ENCODE measurements at places on chromosomes 1 and 21.

- H3K27me3 ChIP-seq = no peaks in the 10 kb centered on the region
- H3K4me3 ChIP-seq = no peak overlapping the region
- DNase-seq = no peak
- H3K36me3 ChIP-seq = no peaks in the 10 kb centered on the region
- no peaks in the 10 kb centered on the region for H3K4me1 ChIP-seq
Observed at GRCh38 chr1:76786222-76786621, 81.1 kb upstream of the ST6GALNAC5 start.

DNA sequence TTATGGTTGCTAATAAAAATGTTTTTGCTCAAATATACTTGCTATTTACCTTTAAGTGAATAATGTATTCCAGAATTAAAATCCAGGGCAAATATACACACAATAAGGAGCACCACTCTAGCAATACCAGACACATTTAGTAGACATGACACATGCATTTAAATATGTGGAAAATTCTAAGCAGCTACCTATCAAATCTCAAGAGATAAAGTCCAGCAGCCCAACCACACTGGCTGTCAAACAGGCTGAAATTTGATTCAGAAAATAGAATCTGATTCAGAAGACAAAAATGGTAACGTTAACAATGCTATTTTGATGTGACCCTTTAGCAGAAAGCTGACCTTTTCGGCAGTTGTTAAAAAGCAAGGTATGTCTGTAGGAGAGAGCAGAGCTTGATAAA, 42.3 kb downstream of the PLEKHO1 start:
- no peak overlapping the region for H3K4me3 ChIP-seq
- no peak for DNase-seq
- no peaks in the 10 kb centered on the region for H3K36me3 ChIP-seq

DNA sequence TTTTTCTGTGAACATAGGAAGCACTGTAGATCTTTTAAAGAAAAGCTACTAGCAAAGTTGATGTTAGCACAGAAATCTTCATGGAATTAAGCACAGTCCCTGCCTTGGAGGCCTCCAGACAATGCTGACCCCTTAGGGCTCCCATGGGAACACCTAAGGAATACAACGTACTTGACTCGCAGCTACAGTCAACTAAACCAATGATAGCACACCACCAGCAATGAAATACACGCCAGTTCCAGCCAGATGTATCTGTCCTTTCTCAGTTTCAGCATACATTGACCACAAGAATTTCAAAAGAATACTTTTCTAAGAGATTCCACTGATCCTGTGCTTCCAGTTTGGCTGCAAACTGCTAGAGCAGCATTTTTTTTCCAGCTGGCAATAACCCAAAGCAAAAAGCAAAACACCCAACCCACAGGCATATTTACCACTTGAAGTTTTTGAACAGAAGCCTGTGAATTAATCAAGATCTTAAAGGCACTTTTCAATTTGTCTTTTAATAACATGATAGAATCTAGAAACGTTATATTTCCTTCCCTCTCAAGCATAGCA, 42.8 kb upstream of the KRTAP11-1 start:
- H3K27me3 ChIP-seq = no peaks in the 10 kb centered on the region
- DNase-seq = no peak
- H3K27ac ChIP-seq = no peak overlapping the region
- H3K4me1 ChIP-seq = no peaks in the 10 kb centered on the region
- no peaks in the 10 kb centered on the region for H3K36me3 ChIP-seq

DNA sequence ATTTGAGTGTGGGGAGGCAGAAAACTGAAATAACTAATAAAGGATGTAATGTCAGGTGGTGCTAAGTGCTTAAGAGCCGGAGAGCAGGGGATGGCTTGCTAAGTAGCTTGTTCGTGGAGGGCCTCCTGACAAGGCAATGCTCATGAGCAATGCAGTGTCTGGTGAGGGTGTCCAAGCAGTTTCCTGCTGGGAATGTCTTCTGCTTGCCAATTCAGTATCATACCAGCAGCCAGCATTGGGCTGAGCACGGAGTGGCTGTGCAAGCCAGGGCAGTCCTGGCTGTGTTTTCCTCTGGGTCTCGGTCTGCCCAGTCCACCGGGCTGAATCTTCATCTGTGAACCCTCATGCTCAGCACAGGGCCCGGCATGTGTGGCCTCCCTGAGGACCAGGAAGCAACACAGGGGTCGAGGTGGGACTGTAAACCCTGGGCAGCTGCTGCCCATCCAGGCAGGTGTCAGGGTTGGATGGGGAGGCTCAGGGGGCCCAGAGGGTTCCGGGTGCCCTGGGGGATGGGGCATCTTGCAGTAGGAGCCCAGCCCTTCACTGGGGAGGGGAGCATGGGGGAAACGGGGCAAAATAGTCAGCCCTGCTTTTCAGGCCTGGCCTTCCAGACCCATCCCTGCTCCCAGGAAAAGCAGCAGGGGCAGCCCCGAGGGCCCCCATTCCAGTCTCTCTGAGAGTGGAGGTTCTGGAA, 27.5 kb downstream of the EDN2 start:
- H3K36me3 ChIP-seq = no peaks in the 10 kb centered on the region
- H3K4me3 ChIP-seq = no peak overlapping the region
- no peak overlapping the region for H3K27ac ChIP-seq
- DNase-seq = no peak
- H3K27me3 ChIP-seq = no peaks in the 10 kb centered on the region

DNA sequence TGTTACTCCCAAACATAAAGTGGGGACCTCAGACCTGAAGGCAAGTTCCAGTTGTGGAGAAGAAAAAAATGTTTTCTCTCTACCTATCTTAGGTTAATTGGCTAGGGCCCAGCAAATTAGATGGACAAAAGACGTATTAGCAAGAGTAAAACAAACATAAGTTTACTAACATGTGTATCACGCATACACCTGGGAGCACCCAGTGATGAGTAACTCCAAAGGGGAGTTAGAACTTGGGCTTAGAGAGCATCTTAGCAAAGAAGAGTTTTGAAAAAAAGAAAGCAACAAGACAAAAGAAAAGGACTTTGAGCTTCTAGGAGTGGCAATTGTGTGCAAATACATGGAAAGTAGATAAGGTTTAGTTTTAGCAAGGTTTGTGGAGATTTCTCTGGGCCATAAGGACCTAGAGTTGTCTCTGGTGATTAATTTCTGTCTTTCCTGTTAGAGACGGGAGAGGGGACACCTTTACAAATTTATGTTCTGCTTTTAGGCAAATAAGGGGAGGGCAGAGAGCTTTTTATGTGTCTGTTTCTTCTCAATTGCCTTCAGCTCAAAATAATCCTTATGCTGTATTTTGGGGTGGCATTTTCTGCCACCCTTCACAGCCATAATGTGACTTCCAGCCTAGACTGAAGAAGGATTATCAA, 76.7 kb upstream of the PTGFRN start:
- H3K27me3 ChIP-seq = no peaks in the 10 kb centered on the region
- H3K27ac ChIP-seq = peak overlapping the region; percentile 43

- H3K36me3 ChIP-seq = no peaks in the 10 kb centered on the region
- no peak for DNase-seq
- no peaks in the 10 kb centered on the region for H3K27me3 ChIP-seq
- no peak overlapping the region for H3K4me3 ChIP-seq
Observed at GRCh38 chr1:189678779-189679178, 798.9 kb downstream of the BRINP3 start.

DNA sequence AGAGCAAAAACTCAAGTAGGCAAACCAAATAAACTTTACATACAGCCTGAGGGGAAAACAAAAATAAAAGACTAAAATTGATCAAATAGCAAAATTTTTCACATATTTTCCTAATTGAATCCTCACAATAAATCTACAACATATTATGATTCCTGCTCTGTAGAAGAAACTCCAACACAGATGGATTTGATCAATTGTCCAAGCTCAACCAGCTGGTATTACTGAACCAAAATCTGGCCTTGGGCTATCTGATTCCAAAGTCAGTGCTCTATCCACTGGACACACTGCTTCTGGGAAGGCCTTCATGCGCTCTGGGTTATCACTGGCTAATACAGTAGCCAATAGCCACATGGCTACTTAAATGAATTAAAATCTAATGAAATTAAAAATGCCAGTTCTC, 39.3 kb downstream of the PCNX2 start:
- peaks cover 10% of the 10 kb centered on the region for H3K36me3 ChIP-seq
- no peak overlapping the region for H3K27ac ChIP-seq
- no peak for DNase-seq
- H3K4me3 ChIP-seq = no peak overlapping the region

DNA sequence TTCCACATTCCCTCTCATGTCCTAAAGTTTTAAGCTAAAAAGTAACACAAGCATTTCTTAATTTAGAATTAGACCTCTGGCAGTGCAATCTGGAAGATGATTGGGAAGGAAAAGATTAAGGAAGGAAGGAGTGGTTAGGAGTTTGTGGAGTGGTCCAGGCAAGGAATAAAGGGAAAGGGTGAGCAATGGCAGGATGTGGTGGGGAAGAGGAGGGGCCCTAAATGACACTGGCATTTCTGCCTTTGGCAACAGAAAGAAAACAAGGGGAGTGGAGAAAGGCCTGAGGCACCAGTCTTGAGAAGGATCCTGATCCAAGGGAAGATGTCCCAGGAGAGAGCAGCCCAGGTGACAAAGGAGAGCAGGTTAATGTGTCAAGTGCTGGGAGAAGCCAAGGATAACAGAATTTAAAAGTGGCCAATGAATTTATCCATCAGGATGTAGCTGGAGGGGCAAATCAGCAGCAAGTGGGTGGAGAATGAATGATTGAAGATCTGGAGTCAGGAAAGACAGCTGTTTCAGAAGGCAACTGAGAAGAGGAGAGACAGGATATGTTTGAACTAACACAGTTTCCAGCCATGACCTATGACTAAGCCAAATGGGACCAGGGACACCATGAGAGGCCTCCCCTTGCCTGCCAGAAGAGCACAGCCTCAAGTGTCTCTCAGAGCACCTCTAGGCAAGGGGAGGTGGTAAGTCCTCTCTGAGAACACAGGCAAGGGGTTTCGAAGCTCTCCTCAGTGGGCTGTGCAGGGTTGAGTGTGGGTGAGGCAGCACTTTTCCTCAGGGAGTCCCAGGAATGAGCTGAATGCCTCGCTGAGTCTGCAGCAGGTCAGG, 20.9 kb upstream of the LY9 start:
- H3K4me3 ChIP-seq = no peak overlapping the region
- DNase-seq = no peak
- H3K4me1 ChIP-seq = no peaks in the 10 kb centered on the region
- H3K36me3 ChIP-seq = no peaks in the 10 kb centered on the region
- H3K27ac ChIP-seq = no peak overlapping the region

DNA sequence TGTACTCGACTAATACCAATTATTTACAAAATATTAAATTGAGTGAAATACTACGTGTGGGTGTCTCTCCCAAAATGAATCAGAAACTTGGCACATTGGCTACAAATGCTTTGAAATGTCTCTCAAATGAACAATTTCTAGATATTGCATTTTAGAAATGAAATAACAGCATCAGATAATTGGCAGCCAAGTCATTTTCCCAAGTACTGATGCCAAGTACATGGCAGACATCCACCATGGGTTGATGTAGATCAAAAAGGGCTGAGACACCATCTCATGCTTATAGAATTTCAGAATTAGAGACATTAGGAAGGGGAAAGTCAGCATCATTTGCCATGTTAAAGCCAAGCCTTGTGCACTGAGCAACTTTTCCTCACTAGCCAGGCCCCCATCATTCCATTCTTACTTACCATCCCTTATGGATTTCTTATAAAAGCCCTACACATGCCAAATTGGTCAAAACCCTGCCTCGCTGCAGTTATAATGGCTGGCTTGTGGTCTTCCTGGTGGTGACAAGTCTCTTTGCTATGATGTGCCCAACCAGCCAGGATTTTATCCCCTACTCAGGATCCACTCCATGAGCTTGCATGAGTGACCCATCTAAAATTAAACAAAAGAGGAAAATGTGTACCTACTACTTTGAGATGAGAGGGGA, 73.1 kb downstream of the GREM2 start:
- no peaks in the 10 kb centered on the region for H3K36me3 ChIP-seq
- H3K4me3 ChIP-seq = no peak overlapping the region
- no peaks in the 10 kb centered on the region for H3K4me1 ChIP-seq
- DNase-seq = no peak
- H3K27ac ChIP-seq = no peak overlapping the region
- H3K27me3 ChIP-seq = no peaks in the 10 kb centered on the region

- no peak for DNase-seq
- H3K27ac ChIP-seq = no peak overlapping the region
- H3K4me3 ChIP-seq = no peak overlapping the region
Observed at GRCh38 chr1:73044241-73045036, 762.1 kb upstream of the NEGR1 start.

DNA sequence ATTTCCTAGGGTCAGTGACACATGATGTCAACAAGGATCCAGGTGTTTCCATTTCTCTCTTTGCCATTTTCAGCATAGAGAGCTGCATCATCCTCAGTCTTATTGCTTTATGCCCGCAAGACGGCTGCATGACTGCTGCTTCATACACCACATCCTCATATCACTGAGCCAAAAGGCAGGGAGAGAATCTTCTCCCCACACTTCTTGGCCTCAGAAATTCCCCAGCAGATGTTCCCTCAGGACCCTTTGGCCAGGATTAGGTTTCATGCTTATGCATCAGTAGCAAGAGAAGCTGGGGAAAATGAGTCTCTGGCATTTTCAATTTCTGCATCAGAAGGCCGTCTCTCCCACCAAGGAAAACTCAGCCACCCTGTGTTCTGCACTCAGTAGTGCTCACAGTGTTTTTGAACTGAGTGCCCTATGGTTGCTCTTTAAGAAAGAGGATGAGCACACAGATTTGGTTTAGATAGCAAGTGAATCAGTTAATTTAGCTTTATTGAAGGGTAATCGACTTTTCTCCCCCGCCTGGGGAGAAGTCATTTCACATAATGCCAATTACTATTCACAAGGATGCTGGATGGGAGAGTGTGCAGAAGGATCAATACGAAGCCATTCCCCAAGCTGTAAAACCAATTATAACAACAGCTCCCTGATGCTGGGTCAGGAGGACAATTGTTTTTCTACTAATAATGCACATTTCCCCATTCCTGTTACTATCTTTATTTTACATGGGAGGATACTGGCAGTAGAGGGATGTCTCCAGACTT, 360.2 kb downstream of the HHIPL2 start:
- no peak for DNase-seq
- no peak overlapping the region for H3K27ac ChIP-seq
- H3K36me3 ChIP-seq = no peaks in the 10 kb centered on the region
- H3K27me3 ChIP-seq = no peaks in the 10 kb centered on the region

GRCh38 chr1:9494936-9495758, 44.1 kb upstream of the SLC25A33 start:
- peaks cover 14% of the 10 kb centered on the region for H3K4me1 ChIP-seq
- H3K27me3 ChIP-seq = peaks cover 7% of the 10 kb centered on the region
- H3K36me3 ChIP-seq = no peaks in the 10 kb centered on the region

- H3K4me3 ChIP-seq = no peak overlapping the region
- no peak for DNase-seq
- H3K36me3 ChIP-seq = no peaks in the 10 kb centered on the region
- H3K27me3 ChIP-seq = no peaks in the 10 kb centered on the region
- H3K27ac ChIP-seq = no peak overlapping the region
Observed at GRCh38 chr1:54922040-54922761, 35.2 kb upstream of the DHCR24 start.

All from large intestine (tissue), 12 donors.